Stimulated activated CD8-positive, alpha-beta memory T cell treated with anti-CD3 and anti-CD28 coated beads, Interleukin-4, amount 100 ng/mL, for 4 hours (primary cell): ENCODE measurements at places on chromosomes 7 and 10.

DNA sequence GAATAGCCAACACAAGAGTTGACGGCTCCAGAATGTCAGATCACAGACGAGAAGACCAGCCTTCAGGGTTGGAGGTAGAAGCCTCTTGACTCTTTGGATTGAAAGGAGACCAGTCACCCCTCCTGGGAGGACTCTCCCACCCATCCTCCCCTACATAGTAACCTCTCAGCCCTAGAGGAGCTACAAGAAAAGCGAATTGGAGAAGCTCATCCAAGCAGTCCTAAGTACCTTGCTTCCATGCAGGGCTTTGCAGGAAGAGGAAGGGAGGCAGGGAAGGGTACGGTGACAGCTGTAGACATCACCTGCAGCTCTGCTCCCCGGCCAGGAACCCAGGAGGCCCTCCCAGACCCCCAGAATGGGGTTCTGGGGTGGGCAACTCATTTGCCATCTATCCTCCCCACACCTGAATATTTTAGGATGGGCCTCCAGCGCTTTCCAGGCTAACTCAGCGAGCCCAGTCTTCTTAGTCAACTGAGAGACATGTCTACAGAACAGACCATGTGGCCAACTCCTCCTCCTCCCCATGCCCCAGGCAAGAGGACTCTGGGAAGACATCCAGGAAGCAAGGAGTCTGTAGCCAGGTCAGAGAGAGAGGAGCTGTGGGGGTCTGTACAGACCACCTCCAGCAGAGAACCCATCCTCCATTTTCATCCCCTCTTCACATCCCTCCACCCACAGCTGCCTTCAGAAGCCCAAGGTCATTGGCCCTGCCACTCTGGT lies 55.6 kb upstream of the LBX1 start:
- DNase-seq: no peak

- DNase-seq: no peak
Observed at GRCh38 chr10:1516492-1517165, 220.7 kb downstream of the ADARB2 start.

- DNase-seq: no peak
Observed at GRCh38 chr7:130227883-130228575, 20.4 kb downstream of the SSMEM1 start.

DNA sequence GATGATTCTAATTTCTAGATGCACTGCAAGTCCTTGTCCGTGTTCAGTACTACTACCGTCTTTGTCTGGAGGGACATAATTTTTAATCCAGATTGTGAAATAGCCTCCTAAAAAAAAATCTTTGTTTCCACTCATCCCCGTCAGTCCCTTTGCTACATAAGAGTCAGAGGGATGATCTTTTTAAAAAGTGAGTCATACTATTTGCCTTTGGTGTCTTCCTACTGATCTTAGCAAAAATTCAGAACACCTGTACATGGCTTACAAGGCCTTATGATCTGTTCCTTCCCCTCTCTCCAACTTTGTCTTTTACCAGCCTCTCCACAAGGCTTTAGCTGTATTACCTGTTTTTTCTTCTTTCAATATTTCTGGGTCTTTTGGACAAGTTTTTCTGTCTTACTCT lies 173.5 kb downstream of the MLLT10 start:
- no peak for DNase-seq

- DNase-seq: no peak
Observed at GRCh38 chr7:130475776-130476175, 16.1 kb upstream of the MEST start.

DNA sequence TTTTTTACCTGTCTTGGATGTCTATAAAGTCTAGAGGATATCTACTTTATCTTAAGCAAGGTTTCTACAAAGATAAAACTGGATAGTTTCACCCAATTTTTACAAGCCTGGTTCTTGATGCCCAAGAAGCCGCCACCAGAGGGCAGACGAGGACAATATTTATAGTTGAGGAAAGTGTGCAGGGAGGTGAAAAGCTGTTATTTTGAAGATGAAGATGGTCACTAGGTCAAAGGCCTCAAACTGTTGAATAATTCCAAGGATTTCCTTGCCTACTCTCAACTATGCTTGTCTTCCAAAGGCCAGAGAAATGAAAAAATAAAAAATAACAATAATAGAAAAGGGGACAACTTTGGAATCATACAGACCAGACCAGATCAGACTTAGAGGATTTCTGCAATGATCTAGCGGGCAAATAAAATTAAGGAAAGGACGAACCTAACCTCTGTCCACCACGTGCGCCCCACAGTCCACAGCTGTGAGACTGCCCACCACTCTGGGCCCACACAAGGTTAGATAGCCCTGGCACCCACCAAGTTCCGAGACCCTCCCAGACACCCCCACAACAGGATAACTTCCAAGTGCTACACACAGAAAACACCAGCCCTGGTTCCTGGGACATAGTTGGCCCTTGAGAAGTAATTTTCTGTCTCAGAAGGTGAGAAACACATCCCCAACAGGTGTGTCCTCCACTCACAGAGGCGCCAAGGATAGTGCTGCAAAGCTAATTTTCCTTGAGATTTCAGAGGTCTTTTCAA lies 2.8 kb downstream of the PKD1L1 start:
- DNase-seq: peak; percentile 17

- no peak for DNase-seq
Observed at GRCh38 chr10:23870651-23871610, 338.0 kb upstream of the KIAA1217 start.

DNA sequence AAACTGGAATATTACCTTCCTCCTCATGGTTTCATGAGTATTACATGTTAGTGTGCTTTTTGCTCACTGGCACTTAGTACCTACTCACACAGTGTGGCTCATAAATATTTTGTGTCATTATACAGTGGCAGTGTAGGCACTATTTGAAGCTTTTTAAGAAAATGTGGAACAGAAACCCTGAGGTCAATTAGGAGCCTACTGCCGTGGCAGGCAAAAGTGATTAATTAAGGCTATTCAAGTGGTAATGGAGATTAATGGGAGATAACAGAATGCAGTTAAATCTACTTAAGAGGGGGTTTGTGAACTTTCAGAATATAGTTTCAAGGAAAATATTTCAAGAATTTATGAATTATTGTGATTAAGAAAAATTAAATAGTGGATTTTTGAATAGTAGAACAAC lies 277.6 kb downstream of the HGF start:
- no peak for DNase-seq

DNA sequence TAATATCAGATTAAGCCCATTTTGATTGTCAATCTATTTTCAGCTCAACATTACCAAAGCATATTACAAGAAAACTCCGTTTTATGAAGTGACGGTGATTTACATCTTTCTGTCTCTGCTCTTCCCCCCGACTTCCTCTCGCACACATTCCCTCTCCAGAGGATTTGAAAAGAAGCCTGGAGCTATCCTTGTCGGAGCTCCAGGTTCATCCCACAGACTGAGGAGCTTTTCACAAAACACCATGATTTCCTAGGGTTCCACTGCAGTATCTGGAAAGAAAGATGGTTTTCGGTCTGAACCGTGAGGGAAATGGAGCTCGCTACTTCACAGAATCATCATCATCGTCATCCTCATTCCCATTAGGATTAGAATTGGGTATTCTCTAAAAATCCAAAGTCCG lies 655.5 kb upstream of the MGMT start:
- DNase-seq: no peak
